ENCODE measurements at places on chromosomes 12 and 14. TPM values are rescaled to one million over a fixed set of nuclear protein-coding genes. Genes with fewer than 3 reads are reported as not detected.
A peak's percentile ranks its signal among the peaks of the same experiment; 100 is the strongest.

DNA sequence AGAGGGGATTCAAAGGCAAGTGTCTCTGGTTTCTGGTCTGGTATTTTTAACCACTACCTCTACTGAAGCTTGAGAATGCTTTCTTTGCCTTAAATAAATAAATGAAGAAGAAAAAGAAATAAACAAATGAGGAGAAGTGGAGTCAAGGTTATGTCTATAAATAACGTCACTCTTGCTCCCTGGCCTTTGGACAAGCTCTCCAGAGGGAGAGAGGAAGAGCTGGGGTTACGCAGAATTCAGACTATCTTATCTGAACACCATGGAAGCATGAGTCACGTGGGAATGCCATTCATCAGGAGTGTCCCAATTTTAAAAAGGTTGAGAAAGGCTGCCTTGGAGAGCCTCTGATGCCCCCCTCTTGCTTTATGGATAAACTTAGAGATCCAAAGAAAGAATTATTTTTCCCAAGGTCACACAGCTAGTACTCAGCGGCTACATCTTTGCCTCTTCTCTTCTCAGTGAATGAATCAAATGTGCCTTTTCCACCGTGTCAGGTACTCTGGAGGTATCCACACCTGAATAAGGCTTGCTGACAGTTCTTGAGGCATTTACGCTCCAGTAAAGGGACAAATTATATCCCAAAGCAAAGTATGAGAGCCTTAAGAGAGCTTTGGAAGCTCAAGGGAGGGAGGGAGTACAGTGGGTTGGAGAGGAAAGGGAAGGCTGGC lies 12.9 kb upstream of the MSI1 start:
- no peak for DNase-seq
- no peak overlapping the region for H3K4me3 ChIP-seq
- no peaks in the 10 kb centered on the region for H3K36me3 ChIP-seq
- H3K4me1 ChIP-seq, result peaks cover 8% of the 10 kb centered on the region
- no peak overlapping the region for H3K27ac ChIP-seq

The RPGRIP1 gene
- 0.41 TPM for total RNA-seq

DNA sequence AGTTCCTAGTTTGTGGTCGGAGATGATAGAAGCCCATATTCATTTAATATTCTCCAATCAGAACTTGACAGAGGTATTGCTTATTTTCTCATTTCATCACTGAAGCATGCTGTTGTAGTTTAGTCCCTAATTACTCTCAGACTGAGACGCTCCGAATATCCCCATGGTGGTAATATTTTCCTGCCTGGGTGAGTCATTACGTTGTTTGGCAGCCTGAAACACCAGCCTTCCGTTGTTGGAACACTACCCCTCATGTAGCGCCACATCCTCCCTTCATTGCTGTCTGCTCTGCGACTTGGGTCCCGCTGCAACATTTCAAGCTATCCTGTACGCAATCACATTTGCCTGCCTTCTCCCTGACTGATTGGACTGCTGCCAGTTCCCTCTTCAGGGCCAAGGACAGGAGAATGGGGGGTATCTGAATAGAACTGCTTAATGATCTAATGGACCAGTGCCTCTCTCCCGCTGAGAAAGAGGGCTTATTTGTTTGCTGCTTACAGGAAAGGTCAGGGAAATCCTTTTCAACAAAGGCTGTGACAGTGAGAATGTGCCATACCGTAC lies 369.1 kb downstream of the NPAS3 start:
- H3K4me3 ChIP-seq, result no peak overlapping the region
- no peaks in the 10 kb centered on the region for H3K36me3 ChIP-seq
- DNase-seq, result no peak
- peak overlapping the region; percentile 66 for H3K27ac ChIP-seq
- H3K4me1 ChIP-seq, result peaks cover 16% of the 10 kb centered on the region

- H3K27ac ChIP-seq, result no peak overlapping the region
- peaks cover 18% of the 10 kb centered on the region for H3K27me3 ChIP-seq
- peaks cover 13% of the 10 kb centered on the region for H3K4me1 ChIP-seq
- DNase-seq, result no peak
- H3K4me3 ChIP-seq, result no peak overlapping the region
- H3K36me3 ChIP-seq, result peaks cover 26% of the 10 kb centered on the region
These were observed 62.7 kb upstream of the TSPAN11 start for GRCh38 chr12:30863839-30864238.

DNA sequence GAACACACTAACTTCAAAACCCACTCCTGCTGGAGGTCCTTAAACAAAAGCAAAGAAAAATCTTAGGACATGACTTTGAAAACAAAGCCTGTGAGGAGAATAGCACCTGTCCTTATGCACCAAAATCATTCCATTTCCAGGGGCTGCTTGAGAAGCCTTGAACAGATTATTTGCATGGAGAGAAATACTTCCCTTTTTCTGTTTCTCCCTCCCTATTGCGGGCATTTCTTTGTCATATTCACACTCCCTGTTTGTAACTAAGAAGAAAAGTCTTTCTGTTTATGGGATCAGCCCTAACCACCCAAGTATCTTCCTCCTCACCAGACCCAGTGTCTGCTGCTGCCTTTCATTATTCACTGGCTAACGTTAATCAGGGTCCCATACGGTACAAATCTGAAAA lies 218.8 kb downstream of the DPF3 start:
- peaks cover 3% of the 10 kb centered on the region for H3K27me3 ChIP-seq
- no peak for DNase-seq
- H3K4me1 ChIP-seq, result peaks cover 5% of the 10 kb centered on the region
- no peak overlapping the region for H3K27ac ChIP-seq
- H3K36me3 ChIP-seq, result 0 out of 2 replicates have a peak, but pooled peaks cover 3% of the 10 kb centered on the region

The FUT8 gene
- 37.9 TPM for total RNA-seq

GRCh38 chr14:66490143-66491111 lies 4.3 kb downstream of the CCDC196 start:
- no peak overlapping the region for H3K4me3 ChIP-seq
- H3K36me3 ChIP-seq, result no peaks in the 10 kb centered on the region
- H3K27me3 ChIP-seq, result peaks cover 3% of the 10 kb centered on the region

The ADAMTS20 gene
- 6.0 TPM for total RNA-seq

DNA sequence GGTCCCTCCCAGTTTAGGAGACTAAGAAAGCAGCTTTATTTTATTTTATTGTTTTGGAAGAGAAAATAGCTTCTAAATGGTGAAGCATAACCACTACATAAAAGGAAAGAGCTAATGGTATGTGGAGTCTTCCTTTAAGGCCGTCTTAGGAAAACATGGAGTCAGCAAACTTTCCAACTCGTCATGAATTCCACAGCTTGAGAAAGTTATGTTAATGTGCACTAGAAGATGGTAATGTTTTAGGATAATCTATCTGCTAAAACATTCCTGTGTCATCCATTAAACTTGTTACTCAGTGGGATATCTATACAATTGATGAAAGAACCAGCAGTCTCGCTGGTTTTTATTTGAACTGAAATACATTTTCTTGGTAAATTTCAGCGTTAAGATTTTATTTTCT lies 448.4 kb upstream of the SEL1L start:
- DNase-seq, result no peak
- no peaks in the 10 kb centered on the region for H3K4me1 ChIP-seq
- H3K27me3 ChIP-seq, result no peaks in the 10 kb centered on the region
- no peak overlapping the region for H3K27ac ChIP-seq

The GUCY2C gene
- total RNA-seq, result 3.4 TPM

DNA sequence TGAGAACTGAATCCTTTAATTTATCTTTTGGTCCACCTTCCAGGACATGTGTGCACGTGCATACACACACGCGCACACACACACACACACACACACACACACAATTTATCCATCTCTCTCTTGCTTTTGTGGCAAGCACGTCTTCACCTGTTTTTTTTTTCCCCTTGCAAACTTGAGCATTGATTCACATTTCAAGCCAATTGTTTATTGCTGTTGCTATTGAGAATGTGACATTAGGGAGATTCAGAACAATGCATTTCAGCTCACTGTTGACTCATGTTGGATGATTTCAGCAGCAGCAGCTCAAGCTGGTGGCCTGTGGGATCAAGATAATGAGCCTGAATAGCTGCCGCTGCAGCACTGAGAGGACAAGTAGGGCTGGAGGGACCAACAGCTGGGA lies 128.9 kb downstream of the SNAPC1 start:
- H3K27me3 ChIP-seq, result no peaks in the 10 kb centered on the region
- peaks cover 44% of the 10 kb centered on the region for H3K4me1 ChIP-seq
- DNase-seq, result no peak
- peak overlapping the region; percentile 9 for H3K27ac ChIP-seq
- no peaks in the 10 kb centered on the region for H3K36me3 ChIP-seq
- H3K4me3 ChIP-seq, result no peak overlapping the region
